SHP77 treated with DMSO at 0.1 percent for 48 hours (cell line): ENCODE measurements at places on chromosomes 2 and 18.

- DNase-seq: no peak
Measured at GRCh38 chr2:198096002-198096401, 291.6 kb downstream of the PLCL1 start.

DNA sequence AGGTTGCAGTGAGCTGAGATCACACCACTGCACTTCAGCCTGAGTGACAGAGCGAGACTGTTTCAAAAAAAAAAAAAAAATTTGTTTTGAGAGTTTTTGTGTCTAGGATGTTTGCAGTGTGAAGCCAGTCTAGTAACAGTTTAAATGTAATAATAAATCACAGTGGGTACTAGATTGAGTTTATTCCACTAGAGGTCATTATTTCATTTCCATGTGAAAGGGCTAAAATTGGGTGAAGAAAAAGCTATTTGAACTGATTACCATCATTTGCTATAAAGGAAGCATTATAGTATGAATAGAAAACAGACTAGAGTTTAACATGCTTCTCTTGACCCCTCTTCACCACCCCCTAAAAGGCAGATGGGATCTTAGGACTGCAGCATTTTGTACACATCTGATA, 20.3 kb downstream of the SNRPD1 start:
- DNase-seq: no peak

GRCh38 chr18:7926526-7926925, 359.4 kb downstream of the PTPRM start:
- peak; percentile 74 for DNase-seq

DNA sequence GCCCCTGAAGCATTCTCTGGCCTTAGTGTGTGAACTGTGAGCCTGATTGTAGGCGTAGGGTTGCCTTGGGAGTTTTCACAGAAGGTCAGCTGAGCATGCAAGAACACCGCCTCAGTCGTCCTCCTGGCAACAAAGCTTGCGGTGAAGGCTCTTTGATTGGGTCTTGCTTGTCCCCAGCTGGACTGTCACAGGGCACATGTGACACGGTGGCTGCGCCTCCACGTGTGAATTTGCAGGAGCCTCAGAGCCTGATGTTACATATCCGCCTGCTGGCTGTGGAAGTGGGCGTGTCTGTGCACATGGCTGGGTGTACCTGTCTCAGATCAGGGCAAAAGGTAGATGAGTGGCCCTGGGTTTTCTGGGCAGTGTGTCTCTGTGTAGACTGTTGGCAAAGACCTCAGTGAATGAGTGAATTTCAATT, 228.7 kb downstream of the HAUS1 start:
- no peak for DNase-seq

- no peak for DNase-seq
Measured at GRCh38 chr2:213740453-213740852, 456.2 kb downstream of the SPAG16 start.

DNA sequence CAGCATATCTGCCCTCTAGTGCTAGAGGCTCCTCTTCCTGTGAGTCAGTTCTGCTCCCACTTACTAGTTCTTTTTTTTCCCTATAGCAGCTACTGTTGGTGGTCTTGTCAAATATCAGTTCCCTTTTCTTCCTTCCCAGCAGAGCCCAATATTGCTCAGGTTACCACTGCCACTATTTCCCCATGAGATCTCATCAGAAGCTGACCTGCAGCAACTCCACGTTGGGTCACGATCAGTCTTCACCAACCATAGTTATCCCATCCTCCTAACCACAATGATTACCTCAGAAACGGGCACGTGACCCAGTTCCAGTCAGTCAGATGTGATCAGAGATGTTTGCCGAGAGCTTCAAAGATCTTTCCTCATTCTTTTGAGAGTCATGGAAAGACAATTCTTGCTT, 59.7 kb upstream of the CAPN13 start:
- DNase-seq: no peak

- DNase-seq: no peak
Measured at GRCh38 chr2:134446383-134447017, 192.6 kb downstream of the MGAT5 start.

GRCh38 chr2:229282758-229283546, 11.9 kb upstream of the PID1 start:
- DNase-seq: no peak

DNA sequence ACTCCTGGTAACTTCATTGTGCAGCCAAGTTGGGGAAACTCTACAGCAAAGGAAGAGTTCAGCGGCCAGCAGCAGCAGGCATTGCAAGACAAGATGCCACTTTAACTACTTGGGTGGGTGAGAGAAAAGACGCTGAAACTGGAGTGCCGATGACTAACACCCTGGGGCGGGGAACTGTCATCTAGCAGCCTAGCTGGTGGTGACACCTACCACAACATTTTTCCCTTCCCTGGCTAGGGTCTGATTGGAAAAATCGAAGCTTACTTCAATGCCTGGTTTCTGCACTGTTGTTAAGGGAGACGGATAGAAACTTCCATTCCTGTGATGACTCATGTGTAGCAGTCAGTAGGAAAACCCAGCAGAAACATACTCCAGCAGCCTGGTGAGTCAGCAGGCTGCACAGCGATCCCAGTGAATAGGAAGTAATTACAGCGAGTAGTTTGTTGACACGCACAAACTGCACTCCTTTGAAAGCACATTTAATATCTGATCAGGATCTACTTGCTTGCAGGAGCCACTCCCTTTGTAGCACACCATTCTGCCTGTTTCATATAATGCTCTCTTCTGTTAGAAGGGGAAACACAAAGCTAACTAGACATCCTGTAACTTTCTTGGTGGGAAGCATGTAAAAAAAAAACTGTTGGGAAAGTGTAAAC, 62.1 kb upstream of the MAPRE2 start:
- peak; percentile 52 for DNase-seq

DNA sequence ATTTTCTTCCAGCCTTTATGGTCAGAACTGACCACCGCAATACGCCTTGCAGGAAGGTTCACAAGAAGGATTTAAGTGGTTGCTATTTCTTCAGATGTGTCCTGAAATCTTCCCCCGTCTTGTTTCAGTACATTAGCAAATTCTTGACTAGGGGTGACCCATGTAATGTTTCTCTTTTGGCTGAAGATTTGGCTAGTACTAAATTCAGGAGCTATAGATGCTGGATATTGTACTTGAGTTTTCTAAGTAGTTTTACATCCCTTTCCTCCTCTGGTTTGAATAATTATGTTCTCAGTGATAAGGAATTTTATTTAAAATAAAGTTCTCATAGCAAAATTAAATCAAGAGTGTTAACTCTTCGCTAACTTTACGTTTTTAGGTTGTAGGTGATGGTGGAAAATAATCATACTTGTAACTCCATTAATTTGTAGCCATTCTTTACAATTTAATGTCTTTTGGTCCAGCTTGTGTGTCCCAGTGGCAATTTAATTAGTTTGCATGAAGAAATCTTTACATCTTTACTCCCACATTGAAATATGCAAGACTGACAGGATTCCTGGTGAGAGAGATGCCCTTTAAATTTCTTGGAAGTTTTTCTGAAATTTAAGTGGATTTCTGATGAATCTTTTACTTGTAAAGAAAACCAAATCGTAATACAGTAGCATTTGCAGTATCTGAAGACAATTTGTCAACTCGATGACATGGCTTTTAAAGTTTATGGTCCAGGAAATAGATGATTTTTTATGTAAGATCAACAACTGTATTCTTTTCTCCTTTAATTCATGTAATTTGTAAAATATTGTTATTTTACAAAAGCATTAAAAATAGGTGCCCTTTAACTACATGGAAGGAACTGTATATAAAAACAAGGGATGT, 2.8 kb downstream of the PHLPP1 start:
- no peak for DNase-seq

DNA sequence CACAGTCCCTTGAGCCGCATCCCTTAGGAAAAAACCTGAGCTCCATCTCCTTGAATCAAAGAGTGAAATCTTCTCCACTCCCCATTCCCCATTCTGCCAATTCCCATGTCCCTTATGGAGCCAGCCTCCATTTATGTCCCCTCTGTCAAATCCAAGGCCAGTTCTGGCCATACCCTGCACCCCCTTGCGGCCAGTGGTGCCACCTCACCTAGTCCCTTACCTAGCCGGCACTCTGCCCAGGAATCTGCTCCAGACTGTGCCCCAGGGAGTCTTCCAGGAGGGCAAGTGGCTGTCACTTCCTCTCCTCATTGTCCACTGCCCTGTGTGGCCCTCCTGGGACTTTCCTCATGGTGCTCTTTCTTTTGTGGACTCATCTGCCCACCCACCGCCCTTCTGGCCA, 195.4 kb upstream of the RMP24 start:
- no peak for DNase-seq

DNA sequence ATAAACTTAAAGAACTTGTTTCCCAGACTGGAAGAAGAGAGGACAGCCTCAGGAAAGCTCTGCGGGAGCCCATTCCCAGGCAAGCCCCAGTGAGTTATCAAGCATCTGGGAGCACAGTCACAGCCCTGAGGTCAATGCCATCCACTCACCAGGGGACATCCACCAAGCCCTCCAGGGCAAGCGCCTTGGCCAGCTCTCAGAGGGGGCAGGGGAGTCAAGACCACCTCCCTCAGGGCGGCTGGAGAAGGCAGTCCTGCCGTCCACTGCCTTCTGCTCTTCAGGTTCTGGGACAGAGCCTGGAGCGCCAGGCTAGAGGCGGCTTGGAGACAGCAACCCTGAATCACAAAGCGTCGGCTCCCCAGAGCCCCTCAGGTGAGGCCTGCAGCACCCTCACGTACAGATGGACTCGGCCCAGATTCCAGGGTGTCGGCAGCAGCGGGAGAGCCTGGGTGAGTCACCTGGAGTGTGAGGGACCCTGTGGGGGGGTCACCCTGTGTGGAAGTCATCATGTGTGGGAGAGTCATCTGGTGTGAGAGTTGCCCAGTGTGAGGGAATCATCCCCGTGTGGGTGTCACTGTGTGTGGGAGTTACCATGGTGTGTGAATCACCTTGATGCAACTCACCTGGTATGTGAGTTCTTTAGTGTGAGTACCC, 100.9 kb upstream of the TEX51 start:
- DNase-seq: no peak

GRCh38 chr2:201058914-201059313, 12.6 kb downstream of the HYCC2 start:
- no peak for DNase-seq

- DNase-seq: no peak
Measured at GRCh38 chr18:74489676-74490075, 6.5 kb upstream of the CNDP2 start.

DNA sequence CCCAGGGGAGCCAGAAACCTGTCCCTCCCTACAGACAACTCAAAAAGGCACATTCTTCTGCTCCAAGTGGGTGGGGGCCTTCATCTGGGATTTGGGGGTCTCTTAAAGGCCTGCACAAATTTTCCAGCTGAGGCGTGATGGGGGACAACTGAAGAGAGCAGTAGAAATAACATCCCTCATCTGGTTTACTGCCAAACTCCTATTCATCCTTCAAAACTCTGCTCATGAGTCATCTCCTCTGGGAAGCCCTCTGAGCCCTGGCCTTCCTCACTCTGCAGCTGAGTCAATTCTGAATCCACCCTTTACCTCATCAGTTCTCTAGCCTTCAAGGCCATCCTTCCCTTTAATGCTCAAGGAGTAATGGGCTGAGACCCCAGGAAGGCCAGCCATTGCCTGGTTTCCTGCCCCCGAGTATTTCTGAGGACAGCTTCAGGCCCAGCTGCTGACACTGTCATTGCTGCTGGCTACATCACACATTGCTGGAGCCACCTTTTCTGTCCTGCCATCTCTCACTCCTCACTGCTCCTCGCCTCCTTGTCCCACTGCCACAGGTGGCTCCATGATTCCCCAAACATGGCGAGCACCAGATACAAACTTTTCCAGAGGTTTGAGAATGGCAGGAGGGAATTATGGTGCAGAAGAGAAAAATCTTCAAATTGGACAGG, 32.2 kb upstream of the GLI2 start:
- no peak for DNase-seq

GRCh38 chr2:40458271-40458794, 6.4 kb upstream of the SLC8A1 start:
- no peak for DNase-seq

GRCh38 chr2:76281156-76281841, 570.6 kb upstream of the GCFC2 start:
- DNase-seq: no peak

DNA sequence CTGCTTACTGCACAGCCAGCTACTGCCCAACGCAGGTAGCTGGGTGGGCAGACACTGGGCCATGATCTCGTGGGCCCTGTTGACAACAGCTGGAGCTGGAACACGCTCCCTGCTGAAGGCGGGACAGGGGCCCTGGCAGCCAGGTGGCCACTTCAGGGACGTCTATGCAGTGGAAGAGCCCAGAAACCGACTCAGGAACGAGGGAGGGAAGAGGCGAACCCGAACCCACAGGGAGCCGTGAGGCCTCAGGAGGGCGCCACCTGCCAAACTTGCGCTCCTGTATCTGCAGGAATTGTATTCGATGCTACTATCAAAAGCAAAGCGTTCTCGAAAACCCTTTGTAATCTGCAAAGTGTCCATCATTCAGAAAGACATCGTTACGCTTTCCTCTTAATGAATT, 198.4 kb downstream of the EIPR1 start:
- peak; percentile 7 for DNase-seq

GRCh38 chr2:160126315-160126714, 63.9 kb upstream of the PLA2R1 start:
- DNase-seq: no peak

DNA sequence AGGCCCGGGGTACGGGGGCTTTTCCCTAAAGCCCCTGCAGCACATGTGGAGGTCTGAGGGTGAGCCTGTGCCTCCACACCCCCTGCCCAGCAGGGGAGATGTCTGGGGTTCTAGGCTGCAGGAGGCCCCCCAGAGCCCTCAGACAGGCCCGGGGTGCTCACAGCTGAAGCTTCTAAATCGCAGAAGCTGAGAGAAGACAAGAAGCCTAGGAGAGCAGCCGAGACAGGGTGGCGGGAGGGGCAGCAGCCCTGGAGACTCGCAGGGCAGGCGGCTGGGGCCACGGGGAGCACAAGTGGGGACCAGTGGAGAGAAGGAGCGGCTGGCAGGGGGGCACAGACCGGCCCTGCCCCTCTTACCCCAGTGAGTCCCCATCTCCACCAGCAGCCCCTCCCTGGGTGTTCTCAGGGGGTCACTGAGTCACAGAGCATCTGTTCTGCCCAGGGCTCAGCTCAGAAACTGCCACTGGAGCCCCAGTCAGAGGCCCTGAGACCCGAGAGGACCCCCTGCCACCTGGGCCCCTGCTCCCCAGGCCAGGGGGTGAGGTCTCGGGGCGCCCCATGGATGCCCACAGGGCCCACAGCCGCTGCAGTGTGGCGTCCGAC, 26.1 kb downstream of the GPC1 start:
- DNase-seq: no peak

DNA sequence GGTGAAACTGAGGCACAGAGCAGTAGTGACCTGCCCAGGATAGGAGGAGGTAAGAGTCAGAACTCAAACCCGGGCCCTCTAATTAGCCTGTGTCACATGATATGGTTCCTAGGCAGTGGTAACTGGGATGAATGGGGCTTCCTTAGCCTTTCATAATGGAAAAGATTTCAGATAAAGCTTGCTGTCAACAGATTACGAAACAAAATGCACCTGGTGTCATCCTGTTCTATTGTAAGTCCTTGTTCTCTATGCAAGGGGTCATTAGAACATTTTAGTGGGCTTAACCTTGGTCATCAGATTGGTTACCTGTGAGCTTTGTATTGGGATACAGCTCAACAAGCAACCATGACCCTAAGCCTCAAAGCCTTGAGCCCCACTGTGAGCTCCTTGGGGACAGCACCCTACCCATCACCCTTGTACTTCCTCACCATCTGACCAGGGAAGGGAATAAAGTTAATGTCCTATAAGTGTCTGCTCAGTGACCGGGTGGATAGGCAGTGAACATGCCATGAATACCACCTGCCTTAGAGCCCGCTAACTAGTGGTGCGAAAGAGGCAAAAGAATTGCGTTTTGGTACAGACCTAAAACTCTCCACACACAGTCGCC, 70.3 kb upstream of the RMDN2 start:
- no peak for DNase-seq
